Activated B cell treated with CpG ODN at 0.5 μM for 24 hours (primary cell): ENCODE measurements at places on chromosomes 16 and 17.

DNA sequence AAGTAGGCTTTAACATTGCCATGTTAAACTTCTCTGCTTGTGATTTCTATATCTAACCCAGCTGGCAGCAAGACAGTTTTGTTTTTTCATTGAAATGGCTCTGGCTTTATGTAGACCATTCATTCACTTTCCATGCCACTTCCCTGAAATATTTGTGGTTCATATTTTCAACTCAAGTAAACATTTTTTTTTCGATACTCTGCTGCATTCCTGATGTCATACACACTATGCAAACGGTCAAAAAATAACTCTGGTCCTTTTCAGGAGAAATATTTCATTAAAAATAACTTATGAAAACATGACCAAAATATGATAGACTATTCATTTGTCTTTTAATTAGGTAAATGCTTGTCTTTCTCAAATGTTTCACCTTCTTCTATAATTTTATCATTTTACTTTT is 116.3 kb downstream of the USP22 start:
- DNase-seq = no peak

DNA sequence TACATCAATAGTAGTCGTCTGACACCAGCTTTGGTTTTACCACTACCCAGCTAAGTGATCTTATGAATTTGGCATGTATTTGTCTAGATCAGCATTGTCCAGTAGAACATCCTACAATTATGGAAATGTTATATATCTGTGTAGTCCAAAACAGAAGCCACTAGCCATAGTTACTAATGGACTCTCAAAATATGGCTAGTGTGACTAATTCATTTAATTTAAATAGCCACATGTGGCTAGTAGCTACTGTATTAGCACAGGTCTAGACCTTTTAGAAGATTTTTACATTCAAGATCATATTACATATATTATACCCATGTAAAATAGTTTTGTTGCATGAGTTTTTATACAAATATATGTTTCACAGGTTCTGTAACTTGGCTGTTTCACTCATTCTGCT is 27.0 kb upstream of the NFAT5 start:
- DNase-seq = no peak

- DNase-seq = no peak
These were observed 2.6 kb downstream of the DUS1L start for GRCh38 chr17:82062984-82063368.

- no peak for DNase-seq
These were observed 260.8 kb upstream of the PSMD7 start for GRCh38 chr16:74035816-74036215.

- no peak for DNase-seq
These were observed 30.2 kb downstream of the OGFOD1 start for GRCh38 chr16:56481468-56482122.

GRCh38 chr16:25189305-25189704 is 27.4 kb upstream of the AQP8 start:
- no peak for DNase-seq

GRCh38 chr17:14068542-14069250 is 608 bp upstream of the COX10 start:
- DNase-seq = no peak

GRCh38 chr16:71476457-71477124 is 12.5 kb downstream of the ZNF19 start:
- DNase-seq = no peak

DNA sequence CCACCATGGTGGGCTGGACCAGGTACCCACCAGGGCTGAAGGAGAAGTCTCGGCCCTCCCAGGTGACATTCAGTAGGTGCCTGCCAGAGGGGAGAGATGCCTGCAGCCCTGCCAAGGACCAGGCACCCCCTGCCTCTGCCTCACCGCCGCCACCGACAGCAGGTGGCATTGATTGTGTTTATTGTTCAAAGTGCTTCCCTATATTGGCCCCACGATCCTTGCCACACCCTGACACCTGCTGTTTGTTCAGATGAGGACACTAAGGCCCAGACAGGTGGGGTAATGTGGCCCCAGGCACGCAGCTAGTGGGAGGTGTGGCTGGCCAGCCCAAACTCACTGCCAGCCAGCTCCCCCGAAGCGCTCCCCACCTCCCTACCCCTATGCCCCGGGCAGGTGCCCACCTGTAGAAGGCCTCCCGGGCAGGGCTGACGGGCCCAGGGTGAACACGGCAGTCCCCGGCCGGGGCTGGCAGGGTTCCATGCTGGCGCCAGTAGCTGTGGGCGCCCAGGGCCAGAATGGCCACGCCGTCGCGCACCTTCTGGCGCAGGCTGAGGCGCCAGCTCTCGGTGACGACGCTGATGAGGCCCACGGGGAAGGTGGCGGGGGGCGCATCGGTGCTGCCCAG is 8.0 kb downstream of the GRIN2C start:
- no peak for DNase-seq

GRCh38 chr16:27972500-27972899 is 91.0 kb downstream of the GSG1L start:
- DNase-seq = no peak
